ENCODE measurements at places on chromosomes 1 and 21.

DNA sequence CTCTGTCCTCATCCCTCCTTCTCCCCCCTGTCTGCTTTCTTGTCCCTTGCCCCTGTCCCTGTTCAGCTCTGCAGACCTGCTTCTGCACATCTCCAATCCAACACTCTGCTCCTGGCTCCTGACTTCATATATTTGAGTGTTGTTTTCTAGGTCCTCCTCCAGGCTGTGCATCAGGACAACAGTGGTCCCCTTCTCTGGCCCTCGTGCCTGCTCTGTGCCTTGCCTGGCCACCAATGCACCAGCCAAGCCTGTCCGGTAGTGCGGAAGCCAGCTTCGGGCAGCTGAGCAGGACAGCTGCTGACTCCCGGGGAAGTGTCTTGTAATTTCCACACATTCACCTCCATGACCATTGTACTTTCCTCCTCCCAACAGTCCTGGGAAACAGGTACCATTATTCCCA lies 203.4 kb upstream of the RAB4A start:
- DNase-seq, result no peak

DNA sequence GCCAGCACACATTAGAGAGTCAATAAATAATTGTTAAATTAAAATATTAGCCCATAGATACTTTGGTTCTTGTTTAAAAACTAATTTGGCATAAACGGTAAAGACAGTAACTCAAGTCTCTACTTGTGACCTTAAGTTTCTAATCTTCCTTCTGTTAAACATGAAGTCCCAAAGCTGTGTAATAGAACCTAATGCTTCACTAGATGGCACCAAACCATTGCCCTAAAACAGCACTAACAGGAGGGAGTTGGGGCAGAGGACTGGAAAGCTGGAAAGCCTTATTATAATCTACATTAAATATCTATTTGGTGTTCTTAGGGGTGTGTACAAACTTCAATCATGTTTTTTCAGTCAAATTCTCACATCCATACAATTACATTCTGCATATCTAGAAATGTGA lies 176.7 kb downstream of the OLFM3 start:
- no peak for DNase-seq

DNA sequence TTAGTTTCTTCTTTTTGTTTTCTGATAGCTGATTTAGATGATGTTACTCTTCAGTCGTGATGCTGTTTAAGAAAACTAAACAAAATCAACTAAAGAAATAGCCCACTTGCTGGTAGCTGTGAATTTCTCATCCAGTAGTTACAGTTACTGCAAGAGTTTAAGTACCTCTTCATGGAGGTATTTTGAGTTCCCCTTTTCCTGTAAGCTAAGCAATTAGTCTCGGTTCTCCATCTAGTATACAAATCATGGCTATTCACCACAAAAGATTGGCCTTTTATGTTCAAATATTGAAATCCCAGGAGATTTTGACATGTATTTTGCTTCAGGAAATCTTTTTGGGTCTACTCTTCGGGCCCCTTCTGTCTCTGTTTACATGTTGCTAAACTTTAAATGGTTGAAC lies 31.1 kb downstream of the HUNK start:
- no peak for DNase-seq

- DNase-seq, result no peak
These were observed 415 bp upstream of the LAD1 start for GRCh38 chr1:201399352-201400126.

DNA sequence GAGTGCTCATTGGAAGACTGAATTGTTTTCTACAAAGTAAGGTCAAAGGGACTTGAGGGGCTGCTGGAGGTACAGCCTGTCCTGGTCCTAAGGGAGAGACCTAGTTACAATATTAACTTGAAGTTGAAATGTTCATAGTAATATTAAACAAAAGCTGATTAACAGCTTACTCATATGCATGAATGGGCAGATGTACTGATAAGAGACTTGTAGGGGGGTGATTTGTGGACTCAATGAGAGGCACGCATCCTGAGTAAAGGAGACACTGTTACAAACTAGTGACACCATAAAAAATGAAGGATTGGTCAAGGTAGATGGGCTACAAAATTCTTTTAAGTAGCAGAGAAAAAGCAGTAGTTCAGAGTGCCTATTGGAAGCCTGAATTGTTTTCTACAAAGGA lies 2.7 kb downstream of the HSD11B1 start:
- DNase-seq, result no peak

GRCh38 chr1:245791410-245792312 lies 636.9 kb downstream of the KIF26B start:
- no peak for DNase-seq

DNA sequence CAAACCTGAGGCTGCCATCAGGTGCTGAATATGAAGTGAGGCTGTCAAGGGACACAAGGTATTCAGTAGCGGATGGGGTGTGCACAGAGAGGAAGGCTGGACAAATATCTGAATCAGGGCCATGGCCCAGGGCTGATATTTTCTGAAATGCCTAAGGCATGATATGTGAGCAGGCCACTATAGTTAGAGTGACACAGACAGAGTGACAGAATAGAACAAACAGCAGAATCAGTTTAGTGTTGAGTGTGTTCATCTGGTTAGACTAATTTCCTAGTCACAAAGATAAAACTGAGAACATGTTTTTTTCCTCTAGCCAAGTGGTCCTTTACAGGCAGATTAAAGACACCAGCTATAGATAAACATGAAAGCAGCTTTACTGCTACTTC lies 3.9 kb downstream of the OVAAL start:
- DNase-seq, result no peak

DNA sequence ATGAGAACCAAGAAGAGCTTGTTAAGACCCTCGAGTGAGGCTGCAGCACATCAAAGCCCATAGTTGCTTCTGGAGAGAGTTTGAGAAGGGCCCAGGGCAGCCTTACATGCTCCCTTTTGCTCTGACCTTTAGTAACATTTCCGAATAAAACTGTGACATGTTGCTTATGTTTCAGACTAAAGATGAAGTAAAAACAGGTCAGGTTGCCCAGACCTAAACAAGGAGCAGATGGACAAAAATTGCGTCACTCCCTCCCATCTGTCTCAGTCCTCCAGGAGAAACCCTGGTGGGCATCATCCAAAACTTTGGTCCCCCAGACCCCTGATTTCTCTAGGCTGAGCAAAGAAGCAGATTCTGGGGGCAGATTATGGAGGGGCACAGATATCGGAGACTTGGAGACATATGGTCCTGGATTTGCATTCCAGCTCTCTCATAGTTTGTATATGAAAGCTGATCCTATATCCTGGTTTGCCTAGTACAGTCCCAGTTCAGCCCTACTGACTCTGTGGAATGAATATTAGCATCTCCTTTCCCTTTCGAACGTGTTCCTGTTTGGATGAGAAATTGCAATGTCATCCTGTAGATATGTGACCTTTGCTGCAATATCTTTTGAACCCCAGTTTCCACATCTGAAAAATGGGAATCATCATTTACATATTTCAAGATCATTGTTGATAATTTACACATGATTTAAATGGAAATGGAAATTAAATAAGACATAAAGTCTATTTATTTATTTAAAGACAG lies 304.9 kb upstream of the USP24 start:
- DNase-seq, result no peak

GRCh38 chr1:147821883-147822282 lies 61.5 kb upstream of the GJA5 start:
- DNase-seq, result no peak

DNA sequence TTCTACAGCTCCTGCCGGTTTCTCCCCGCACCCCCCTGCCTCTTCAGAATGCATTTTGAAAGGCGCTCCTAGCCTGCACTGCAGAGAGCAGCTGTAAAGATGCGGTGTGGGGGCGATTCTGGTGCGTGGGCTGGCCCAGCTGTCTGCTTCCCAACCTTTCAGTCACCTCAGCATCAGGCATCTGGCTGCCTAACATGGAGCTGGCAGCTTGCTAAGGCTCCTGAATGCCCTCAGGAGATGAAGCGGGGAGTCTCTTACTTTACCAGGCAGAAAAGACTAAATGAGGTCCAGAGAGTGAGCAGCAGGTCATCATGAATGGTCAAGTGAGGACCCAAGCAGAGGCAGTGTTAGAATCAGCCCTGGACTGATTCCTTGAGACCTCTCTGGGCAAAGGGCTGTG lies 8.7 kb downstream of the IER5 start:
- no peak for DNase-seq

GRCh38 chr1:202697038-202697437 lies 13.2 kb downstream of the SYT2 start:
- DNase-seq, result no peak

GRCh38 chr1:195806060-195806459 lies 802.2 kb downstream of the KCNT2 start:
- no peak for DNase-seq

GRCh38 chr1:110763149-110763548 lies 88.4 kb upstream of the KCNA3 start:
- no peak for DNase-seq

DNA sequence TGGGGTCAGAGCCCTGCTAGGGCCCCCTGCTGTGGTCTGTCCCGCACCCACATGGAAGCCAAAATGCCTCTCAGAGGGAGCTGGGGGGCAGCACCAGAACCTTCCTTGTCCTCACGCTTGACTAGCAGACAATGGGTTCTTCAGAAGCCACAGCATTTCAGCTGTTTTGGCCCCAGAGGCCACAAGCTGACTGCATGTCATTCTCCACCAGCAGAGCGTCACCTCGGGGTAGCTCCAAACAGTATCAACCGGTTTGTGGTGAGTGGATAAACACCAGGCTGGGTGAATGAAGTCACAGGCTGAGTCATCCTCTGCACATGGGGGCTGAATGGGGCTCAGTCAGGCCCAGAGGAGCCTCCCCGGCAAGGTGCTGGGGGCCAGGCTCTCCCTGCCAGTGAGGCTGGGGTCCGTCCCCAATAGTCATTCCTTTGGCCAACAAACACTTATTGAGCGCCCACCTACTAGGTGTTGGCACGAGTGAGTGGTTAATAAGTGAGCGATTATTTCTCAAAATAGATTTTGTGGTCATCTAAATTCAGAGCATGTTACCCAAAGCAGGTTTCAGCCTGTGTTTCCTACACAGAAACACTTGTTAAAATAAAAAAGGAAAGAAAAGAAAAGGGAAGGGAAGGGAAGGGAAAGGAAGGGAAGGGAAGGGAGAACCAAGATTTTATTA lies 9.1 kb downstream of the OLIG1 start:
- DNase-seq, result no peak

- DNase-seq, result peak; percentile 19
These were observed 836 bp upstream of the GBP4 start for GRCh38 chr1:89199525-89200031.

DNA sequence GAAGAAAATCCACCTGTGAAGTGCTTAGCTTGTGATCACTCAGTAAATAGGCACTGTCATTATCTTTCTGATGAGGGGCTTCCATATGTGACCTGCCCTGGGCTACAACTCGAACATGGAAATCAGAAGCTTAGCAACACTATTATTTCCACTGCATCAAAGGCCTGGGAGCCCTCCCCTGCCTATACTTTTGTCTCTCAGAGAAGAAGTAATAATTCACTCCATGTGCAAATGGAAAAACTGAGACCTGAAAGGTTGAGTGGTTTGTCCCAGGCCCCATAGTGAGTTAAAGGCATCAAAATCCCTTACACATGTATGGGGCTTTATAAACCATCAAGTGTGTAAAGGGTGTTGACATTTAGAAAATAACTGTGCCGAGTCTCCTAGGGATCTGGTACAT lies 20.9 kb downstream of the SOX13 start:
- no peak for DNase-seq

- no peak for DNase-seq
These were observed 80.8 kb downstream of the PIK3CD start for GRCh38 chr1:9732123-9732971.

GRCh38 chr1:151508833-151509232 lies 2.4 kb upstream of the CGN start:
- DNase-seq, result no peak

DNA sequence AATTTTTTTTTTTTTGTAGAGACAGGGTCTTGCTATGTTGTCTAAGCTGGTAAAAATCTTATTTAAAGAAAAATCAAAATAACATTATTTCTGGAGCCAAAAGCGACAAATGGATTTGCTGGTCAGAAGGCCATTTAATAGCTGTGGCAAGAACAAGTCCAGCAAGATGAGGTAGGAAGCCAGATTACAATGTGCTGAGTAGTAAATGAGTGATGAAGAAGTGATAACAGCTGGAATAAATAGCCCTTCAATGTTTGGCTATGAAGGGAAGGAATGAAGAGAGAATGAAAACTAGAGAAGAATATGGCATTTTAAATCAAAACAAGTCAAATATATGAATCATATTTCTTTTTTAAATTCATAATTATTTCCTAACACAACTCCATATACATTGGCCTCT lies 34.5 kb downstream of the SYDE2 start:
- no peak for DNase-seq

DNA sequence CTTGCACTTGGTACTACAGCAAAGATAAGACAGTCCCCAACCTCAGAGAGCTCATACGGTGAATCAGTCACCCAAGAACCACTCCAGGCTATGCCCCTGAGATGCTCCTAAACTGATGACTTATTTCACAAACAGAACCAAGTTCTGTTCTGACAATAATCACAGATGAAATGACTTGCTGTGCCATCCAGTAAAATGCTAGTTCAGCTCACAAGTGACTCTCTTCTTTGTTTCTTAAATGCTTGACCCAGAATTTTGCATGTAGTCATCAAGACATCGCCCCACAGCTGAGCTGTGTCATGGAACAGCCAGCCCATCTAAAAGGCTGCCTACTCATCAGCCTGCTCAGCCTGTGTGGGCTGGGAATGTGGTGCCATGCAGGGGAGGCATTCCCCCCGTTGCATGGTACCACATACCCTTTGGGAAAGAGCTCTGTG lies 6.1 kb upstream of the SLC19A2 start:
- no peak for DNase-seq

DNA sequence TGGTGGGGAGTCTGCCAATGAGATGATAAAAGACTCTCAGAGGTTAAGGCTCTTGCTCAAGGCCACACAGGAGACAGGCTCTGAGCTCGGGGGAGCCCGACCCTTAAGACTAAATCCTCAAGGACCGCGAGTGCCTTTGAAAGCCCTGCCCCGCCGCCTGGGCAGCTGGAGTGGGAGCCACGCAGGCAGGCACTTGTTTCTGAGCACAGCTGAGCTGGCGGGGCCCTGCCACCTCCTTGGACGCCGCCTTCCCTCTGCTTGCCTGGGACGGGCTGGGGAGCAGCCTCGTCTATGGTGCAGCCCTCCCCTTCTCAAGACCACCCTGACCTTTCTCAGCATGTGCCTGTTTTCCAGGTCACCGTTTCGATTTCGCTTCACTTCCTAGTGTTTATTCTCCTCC lies 169.3 kb downstream of the CAMTA1 start:
- no peak for DNase-seq

DNA sequence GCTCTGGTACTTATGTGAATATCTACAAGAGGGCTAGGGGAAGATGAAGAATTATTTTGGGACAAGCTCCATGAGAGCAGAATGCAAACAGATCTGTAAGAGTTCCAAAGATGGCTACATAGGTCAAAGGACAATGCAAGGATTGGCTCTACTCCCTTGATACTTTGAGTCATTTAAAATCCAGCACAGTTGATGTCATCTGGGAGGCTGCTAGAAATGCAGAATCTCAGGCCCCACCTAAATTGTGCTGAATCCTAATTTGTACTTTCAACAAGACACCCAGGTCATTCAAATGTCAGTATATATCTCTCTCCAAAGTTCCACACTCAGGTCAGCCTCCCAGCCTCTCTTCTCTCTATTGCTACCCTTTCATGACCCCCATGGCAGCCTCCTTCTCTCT lies 23.7 kb upstream of the TADA1 start:
- DNase-seq, result no peak

- DNase-seq, result no peak
These were observed 128.0 kb downstream of the HMCN1 start for GRCh38 chr1:185862235-185862634.

- peak; percentile 83 for DNase-seq
These were observed 12.3 kb downstream of the TNFRSF1B start for GRCh38 chr1:12179111-12179519.
